SHP77 (cell line): ENCODE measurements at places on chromosomes 1 and 21.
A peak's percentile ranks its signal among the peaks of the same experiment; 100 is the strongest.

DNA sequence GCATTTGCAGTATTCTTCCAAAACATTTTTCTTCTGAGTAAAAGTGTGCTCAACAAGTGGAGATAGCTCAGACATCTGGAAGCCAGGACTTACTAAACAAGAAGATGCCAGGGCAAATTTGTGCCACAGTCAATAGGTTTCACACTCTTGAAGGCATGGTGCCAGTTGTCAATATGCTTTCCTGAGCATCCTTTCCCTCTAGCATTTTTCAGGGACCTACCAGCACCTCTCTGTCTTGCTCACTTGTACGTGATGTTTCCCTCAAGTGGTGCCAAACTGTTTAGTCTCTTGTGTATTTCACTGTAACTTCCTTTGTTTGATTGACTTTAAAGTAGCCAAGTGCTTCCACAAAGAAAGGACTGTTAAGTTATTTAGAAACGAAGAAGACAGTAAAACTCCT, 194.0 kb upstream of the SGIP1 start:
- no peak for DNase-seq

GRCh38 chr1:1259951-1260600, 13.6 kb upstream of the C1QTNF12 start:
- DNase-seq = no peak

GRCh38 chr1:93446837-93447451, 974 bp upstream of the FNBP1L start:
- DNase-seq = peak; percentile 24

DNA sequence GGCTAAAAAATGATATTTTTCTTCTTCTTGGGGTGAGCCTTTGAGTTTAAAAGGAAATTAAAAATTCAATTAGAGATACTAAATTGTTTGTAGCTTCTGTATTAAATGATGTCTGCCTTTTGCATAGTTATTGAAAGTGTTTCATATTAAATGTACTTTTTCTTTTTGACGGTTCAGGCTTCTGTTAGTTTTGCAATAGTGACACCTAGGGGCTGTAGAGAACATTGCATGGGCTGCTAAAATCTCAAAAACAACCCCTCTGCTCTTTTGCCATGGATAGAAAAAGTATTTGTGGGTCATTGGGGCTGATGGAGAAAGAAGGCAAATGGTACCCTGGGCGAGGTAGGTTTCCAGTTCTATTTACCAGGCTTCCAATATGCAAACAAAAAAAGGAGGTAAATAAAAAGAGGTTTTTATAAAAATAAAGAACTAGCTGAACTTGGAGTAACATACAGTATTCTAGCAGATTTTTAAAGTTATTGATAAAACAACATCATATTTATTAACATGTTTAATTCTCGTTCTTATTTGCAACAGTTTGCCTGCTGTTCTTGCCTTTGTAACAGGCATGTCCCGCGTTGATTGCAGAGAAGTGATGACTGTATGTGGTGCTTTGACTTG, 115.4 kb upstream of the HOOK1 start:
- DNase-seq = peak; percentile 27

- no peak for DNase-seq
These were observed 523.2 kb downstream of the MATN1 start for GRCh38 chr1:30200161-30200560.

- DNase-seq = no peak
These were observed 22.6 kb upstream of the PDC start for GRCh38 chr1:186483561-186483960.

GRCh38 chr1:31980835-31981455, 32.7 kb upstream of the KHDRBS1 start:
- DNase-seq = no peak

DNA sequence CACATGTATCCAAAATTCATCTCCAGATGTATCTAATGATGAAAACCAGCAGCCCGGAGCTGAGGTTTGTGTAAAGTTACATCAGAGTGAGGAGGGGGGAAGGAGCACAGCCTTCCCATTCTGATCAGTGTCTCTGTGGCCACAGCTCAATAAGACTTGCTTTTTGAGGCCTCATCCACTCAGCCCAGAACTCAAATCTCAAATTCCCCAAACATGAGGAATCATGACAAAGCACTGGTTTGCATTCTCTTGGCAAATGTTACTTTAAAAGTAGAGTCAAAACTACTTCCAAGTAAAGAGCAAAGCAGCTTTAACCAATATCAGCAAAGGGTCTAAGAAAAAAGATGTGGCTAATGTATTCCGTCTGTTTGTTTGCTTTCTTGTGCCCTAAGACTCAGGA, 30.9 kb downstream of the CCN1 start:
- no peak for DNase-seq

DNA sequence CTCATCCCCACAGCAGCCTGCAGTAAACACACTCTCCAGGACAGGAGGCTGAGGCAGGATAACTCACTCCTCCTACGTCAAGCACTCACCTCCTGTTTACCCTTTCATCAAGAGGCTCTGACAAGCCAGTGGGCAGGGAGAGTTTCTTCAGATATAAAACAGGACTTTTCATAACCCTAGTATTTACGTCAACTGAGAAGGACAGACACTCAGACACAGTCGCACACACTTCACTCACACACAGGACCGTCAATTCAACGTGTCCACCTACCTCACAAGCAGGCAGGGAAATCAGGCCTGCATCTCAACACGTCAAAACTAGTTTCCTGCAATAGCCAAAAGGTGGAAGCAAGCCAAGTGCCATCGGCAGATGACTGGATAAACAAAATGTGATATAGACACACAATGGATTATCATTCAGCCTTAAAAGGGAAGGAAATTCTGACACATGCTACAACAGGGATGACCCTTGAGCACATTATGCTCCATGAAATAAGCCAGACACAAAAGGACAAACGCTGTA, 48.6 kb downstream of the ITPKB start:
- DNase-seq = peak; percentile 80

DNA sequence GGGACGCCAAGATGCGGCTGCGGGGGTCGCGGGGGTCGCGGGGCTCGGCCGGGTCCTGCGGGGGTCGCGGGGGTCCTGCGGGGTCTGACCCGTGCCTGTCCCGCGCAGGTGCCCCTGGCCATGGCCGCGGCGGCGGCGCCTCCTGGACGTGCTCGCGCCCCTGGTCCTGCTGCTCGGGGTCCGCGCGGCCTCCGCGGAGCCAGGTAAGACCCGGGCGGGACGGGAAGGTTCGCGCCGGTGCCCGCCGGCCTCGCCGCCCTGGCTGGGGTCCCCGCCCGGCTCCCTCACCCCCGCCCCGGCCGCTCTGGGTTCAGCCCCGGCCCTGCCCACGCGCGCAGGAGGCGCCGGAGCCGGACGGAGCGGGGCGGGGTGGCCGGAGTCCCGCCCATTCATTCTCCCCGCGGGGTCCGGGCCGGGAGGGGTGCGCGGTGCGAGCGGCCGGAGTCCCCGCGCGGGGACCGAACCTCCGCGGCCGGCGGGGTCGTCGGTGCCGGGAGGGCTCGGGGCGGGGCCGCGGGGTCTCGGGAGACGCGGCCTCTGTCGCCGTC, 380 bp downstream of the COL18A1 start:
- DNase-seq = no peak

DNA sequence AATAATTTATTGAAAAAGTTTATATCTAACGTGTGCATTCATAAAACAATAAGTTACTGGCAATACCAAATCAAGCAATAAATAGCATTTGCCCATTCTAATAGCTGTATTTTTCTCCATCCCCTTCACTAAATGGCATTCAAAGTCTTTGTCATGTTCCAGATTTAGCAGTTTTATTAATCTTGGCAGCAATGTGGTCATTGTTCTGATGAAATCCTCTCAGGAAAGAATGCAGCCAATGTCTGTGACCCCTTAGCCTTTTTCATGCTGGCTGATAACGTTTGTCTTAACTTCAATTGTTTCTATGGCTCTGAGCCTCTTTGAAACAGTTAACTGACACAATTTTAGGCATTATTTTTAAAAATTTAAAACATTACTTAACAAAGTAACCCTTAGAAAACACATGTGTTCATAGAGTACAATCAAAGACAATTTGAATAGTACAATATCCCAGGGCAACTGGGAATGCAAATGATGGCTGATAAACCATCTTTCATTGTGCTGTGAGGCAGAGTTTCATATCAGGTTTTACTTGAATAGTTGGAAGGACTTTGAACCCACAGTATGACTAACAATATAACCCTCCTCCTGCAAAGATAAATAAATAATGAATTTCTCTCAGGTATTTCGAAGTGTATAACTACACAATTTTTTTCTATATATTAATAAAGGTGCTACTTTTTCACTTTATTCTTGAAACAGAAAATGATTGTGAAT, 217.5 kb downstream of the LRRIQ3 start:
- DNase-seq = no peak

- no peak for DNase-seq
These were observed 25.2 kb upstream of the TRIM45 start for GRCh38 chr1:117146575-117147340.

DNA sequence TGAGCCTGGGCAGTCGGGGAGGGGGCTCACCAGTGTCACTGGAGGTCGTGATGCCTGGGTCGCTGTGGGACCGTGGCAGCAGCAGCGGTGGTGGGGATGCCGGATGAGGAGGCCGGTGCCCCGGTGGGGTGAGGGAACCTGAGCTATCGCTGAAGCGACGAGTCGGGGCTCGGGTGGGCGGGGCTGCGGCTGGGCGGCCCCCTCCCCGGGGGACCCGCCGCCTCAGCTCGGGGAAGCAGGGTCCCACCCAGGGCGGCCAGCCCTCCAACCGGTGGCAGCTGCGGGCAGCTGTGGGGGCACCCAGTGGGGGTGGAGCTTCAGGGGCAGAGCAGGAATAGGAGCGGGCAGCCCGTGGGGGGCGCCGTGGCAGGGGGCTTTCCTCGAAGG, 5.0 kb downstream of the ENTREP3 start:
- no peak for DNase-seq

DNA sequence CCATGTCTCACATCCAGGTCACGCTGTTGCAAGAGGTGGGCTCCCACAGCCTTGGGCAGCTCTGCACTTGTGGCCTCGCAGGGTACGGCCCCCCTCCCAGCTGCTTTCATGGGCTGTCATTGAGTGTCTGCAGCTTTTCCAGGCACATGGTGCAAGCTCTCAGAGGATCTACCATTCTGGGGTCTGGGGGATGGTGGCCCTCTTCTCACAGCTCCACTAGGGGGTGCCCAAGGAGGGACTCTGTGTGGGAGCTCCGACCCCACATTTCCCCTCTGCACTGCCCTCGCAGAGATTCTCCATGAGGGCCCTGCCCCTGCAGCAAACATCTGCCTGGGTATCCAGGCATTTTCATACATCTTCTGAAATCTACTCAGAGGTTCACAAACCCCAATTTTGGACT, 219.4 kb downstream of the LRRC7 start:
- no peak for DNase-seq

DNA sequence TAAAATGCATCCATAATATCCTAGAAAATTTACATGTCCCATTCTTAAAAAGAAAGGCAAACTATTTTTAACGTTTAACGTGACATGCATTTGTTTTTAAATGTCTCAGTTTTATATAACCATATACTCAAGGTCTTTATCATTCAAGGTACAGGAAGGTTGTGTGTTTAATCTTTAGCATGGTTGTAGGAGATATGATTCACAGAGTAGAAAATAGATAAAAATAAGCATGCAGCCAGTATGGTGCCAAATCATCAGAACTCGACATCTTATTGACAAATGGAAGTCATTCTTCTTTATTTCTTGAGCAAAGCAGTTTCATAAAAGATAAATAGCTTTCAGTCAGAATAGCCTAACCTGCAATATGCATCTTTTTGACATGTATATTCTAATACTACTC, 51.0 kb downstream of the SAMSN1 start:
- no peak for DNase-seq

DNA sequence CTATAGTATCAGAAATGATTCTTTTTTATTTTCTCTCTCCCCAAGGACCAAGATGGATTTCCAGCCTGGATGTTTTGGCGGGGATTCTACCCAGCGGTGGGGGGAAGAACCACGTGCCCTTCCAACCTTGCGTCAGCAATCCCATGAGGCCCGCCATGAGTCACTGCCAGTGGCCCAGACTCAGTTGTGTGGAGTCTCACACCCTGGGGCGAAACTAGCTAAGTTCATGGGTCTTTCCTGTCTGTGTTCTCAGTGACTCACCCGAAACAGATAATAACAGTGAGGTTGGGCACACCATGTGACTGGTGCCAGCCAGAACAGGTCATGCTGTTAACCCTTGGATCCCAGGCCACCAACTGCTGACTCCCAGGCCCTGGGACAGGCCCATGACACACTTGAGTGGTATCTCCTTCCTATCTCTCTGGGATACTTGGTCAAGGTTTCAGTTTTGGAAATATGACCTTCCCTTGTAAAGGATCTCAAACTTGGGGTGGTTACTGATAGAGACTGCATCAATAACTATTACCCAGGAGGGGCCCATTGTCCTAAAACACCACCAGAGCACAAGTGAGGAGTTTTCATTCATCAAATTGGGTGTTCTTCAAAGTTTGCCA, 98.0 kb upstream of the DUSP10 start:
- DNase-seq = no peak

GRCh38 chr1:214523124-214523824, 28.1 kb downstream of the PTPN14 start:
- DNase-seq = no peak

- no peak for DNase-seq
These were observed 11.3 kb upstream of the PPIE start for GRCh38 chr1:39727221-39727931.

- DNase-seq = no peak
These were observed 400 bp downstream of the SAMD11 start for GRCh38 chr1:923991-924655.

DNA sequence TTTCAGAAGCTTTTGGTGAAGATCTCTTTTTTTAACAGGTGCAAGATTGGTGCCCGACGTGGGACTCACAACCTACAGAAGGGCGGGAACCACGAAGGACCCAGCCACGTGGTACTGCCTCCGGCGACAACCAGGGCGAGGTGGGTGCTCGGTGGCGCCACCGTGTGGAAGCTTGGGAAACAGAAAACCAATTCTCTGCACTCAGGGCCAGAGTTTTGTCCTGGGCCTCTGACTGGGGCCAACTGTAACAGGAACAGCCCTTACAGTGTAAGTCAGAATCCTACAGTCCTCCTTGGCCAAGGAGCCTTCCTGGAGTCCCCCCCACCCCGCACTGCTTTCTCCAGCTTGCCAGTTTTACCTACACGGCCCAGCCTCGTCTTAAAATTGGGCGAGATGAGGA, 11.6 kb upstream of the S100A7A start:
- peak; percentile 13 for DNase-seq

DNA sequence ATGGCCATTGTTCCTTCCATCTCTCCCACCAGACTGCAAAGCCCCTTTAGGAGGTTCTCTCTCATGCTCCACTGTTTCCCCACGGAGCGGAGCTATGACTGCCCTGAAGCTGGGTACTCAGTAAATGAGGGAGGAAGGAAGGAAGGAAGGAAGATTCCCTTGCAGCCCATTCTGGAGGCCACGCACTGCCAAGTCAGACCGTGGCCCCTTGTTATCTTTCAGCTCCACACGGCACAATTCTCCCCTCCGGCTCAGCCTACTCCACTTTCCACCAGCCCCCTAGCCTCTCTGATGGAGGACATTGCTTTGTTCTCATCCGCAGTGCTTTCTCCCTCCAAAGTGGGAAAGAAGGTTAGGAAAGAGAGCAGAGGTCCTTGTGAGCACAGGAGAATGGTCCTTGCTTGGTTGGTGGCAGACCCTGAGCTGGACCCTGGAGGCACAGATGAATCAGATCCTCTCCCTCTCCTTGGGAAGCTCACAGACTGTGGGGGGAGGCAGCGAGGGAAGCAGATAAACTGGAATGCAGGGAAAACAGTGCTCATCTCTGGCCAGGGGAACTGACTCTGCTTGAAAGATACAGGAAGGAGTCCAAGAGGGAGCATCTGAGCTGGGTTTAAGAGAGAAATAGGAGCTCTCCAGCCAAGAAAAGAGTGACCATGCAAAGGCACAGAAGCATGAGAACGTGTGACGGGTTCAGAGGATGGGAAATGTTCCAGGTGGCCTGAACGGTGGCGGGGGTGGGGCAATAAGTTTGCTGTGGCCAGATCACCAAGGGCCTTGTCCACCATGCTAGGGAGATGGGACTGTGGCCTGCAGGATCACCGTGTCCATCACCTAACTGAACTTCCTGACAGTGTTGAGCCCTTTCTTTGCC, 52.6 kb downstream of the GLIS1 start:
- no peak for DNase-seq
